ENCODE measurements at places on chromosomes 16 and 17. TPM values are rescaled to one million over a fixed set of nuclear protein-coding genes. Genes with fewer than 3 reads are reported as not detected.
A peak's percentile ranks its signal among the peaks of the same experiment; 100 is the strongest.

DNA sequence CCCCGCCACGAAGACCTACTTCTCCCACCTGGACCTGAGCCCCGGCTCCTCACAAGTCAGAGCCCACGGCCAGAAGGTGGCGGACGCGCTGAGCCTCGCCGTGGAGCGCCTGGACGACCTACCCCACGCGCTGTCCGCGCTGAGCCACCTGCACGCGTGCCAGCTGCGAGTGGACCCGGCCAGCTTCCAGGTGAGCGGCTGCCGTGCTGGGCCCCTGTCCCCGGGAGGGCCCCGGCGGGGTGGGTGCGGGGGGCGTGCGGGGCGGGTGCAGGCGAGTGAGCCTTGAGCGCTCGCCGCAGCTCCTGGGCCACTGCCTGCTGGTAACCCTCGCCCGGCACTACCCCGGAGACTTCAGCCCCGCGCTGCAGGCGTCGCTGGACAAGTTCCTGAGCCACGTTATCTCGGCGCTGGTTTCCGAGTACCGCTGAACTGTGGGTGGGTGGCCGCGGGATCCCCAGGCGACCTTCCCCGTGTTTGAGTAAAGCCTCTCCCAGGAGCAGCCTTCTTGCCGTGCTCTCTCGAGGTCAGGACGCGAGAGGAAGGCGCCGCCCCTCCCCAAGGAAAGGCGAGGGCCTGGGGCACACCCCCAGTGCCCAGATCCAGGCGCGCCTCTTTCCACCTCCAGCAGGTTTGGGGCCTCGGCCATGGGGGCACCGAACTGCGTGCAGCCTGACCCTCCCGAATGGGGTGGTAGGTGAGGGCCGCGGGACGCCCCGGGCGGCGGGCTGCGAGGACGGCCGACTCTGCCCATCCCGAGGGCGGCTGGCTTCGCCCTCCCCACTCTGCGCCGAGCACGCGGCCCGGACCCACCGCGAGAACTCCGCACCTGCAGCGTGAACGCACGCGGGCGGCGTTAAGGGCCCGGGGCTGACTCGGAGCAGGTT lies 664 bp downstream of the HBQ1 start:
- no peak for DNase-seq

DNA sequence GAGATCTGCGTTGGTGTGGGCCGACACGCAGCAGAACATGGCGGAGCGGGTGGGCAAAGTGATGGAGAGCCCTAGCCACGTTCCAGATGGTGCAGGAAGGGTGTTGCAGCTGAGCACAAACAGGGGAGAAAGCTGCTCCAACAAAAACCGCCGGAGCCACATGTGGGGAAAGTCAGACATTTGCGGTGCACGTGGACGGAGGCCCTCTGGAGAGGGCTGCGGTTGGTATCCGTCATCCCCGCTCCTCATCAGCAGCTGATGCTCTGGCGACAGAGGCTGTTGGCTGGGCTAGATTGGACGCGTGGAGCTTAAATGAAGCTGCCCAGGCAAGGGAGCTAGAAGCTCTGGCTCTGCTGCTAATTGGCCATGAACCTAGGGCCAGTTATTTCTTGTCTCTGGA lies 43.5 kb upstream of the ADCY9 start:
- no peak for DNase-seq

GRCh38 chr16:58460219-58460610 lies 39.7 kb upstream of the NDRG4 start:
- DNase-seq, result no peak

GRCh38 chr16:154217-155030 lies 2.0 kb downstream of the HBZ start:
- no peak for DNase-seq

GRCh38 chr16:49696414-49697101 lies 159.4 kb downstream of the ZNF423 start:
- no peak for DNase-seq

GRCh38 chr16:3444032-3444388 lies 530 bp downstream of the NAA60 start:
- DNase-seq, result peak; percentile 38

Gene CDK5R1
- polyA plus RNA-seq, result 0.32 TPM

- DNase-seq, result no peak
Observed at GRCh38 chr17:44396946-44397345, 7.5 kb upstream of the ITGA2B start.

DNA sequence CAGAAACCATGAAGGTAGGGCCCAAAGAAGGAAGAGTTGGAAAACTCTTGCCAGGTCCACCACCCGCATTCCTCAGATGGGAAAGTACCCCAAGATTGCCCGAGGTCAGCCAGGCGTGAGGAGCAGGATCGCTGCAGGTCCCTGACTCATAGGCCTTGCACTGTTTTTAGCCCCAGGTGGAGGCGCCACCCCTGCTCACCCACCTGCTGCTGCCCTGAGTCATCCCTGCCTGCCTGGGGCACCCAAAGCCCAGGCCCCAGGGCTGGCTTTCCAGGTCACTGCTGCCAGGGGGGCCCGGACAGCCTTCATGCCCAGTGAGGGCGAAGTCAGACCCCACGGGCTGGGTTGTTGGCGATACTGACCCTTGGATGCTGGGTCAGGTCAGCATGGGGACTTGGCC lies 100.9 kb downstream of the AMFR start:
- no peak for DNase-seq

DNA sequence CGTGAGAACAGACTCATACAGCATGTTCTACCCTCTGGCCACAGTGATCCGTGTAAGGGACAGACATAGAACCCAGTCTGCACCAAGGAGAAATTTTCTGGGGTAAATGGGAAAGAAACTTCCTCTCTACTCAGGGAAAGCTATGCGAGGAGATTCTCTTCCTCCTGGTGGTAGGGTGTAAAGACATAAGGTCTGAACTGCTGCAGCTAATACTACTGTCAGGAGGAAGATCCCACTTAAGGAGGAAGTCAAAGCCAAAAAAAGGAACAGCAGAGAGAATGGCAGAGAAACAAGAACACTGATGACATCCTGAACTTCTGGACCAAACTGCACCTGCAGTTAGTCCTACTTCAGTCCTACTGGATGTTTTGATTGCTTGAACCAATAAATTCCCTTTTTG lies 7.1 kb upstream of the TM4SF5 start:
- no peak for DNase-seq

Gene ELAC2
- 41.0 TPM for polyA plus RNA-seq

DNA sequence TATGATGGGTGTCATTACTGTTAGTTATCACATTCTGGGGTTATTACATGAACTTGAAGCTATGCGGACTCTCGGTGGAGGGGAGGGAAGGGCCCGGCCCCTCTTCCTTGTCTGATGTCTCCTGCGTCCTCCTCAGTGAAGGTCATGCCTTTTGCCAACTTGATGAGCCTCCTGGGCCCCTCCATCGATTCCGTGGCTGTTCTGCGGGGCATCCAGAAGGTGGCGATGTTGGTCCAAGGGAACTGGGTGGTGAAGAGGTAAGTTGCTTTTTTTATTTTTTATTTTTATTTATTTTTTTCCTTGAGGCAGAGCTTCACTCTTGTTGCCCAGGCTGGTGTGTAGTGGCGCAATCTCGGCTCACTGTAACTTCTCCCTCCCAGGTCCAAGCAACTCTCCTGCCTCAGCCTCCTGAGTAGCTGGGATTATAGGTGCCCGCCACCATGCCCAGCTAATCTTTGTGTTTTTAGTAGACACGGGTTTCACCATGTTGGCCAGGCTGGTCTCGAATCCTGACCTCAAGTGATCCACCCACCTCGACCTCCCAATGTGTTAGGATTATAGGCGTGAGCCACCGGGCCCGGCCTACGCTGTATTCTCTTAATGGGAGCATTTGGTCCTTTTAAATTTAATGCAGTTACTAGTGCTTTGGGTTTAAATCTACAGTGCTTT lies 21.6 kb downstream of the POLR3E start:
- no peak for DNase-seq

DNA sequence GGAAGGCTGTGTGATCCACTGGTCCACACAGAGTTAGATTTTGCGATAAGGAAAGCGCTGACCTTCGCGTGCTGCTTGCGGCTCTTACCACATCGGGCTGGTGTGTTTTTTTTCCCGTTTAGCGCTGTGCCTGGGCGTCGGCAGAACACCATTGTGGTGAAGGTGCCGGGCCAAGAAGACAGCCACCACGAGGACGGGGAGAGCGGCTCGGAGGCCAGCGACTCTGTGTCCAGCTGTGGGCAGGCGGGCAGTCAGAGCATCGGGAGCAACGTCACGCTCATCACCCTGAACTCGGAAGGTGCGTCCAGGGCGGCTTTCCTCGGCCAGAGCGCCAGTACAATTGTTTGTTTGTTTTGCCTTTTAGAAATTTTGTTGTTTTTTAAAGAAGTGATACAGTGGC lies 54.7 kb downstream of the BANP start:
- DNase-seq, result no peak

Gene MYH8
- not detected for polyA plus RNA-seq

DNA sequence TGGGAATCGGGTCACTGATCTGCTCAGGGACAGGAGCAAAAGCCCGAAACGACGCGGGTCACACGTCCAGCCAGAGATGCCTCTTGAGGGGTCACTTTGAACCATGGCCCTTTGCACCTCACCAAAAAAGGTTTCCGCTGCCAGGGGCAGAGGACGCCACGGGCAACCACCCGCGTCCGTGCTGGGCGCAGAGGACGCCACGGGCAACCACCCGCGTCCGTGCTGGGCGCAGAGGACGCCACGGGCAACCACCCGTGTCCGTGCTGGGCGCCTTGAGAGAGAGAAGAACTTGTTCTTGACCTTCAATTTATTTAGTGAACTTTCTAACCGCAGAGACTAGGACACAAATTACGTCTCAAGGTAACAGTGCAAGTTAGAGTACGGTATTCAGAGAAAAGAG lies 35.5 kb downstream of the TIMM22 start:
- no peak for DNase-seq

DNA sequence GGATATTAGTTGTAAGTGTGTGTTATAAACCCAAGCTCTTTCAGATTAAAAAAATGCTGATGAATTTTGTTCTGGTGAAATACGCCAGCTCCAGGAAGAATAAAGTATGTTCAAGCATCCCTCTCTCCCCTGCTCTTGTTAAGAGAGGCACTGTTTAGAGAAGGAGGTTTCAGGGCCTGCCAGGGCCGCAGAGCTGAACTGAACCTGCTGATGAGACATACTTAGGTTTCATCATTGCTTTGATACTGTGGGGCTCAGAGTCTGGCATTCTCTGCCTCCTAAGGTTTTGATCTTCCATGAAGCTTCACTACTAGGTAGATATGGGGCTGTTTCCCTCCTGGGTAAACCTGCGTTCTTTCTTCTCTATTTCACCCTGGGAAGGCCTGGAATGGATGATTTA lies 175.3 kb upstream of the FAM20A start:
- no peak for DNase-seq

DNA sequence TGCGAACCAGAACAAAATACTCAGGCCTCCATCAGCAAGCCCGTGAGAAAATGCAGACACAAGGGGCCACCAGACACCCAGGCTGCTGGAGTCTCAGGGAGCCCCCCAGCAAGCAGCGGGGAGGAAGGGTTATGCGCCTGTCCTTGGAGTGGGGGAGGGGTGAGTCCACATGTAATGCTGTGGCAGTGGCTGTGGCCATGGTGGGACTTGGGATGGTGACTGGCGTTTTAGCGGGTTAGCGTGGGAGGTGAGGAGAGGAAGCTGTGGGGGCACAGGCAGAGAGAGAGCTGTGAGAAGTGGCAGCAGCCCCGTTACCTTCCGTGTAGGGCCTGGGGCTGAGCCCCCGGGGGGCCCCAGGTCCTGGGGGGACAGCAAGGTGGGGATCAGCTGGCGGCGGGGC lies 58.3 kb downstream of the SRCIN1 start:
- no peak for DNase-seq

DNA sequence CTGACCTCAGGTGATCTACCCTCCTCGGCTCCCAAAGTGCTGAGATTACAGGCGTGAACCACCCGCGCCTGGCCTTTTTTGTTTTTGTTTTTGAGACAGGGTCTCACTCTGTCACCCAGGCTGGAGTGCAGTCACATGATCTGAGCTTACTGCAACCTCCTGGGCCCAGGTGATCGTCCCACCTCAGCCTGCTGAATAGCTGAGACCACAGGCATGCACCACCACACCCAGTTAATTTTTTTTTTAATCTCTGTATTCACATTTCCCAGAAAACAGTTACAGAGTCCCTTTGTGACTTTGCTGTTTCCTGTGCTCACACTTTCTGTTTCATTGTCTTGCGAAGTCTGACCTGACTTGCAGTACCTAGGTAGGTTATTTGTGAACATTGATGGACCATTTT lies 2.7 kb downstream of the CLUAP1 start:
- DNase-seq, result no peak

DNA sequence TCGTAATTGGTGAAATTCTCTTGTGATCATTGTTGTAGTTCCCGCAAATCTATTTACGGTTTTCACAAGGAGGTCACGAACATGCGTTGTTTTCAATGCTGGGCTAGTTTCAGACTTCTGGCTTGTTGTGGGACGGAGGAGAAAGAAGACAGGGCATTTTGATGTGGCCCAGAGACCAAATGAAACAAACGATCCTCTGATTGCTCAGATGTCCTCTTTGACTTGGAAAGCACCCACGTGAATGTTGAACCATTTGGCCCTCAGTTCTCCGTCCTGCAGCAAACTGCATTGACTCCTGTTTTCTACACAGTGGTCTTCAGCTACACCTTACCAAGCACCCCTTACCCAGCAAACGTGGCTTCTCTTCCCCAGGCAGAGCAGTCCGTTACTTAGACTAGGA lies 391.0 kb downstream of the WWOX start:
- DNase-seq, result no peak

DNA sequence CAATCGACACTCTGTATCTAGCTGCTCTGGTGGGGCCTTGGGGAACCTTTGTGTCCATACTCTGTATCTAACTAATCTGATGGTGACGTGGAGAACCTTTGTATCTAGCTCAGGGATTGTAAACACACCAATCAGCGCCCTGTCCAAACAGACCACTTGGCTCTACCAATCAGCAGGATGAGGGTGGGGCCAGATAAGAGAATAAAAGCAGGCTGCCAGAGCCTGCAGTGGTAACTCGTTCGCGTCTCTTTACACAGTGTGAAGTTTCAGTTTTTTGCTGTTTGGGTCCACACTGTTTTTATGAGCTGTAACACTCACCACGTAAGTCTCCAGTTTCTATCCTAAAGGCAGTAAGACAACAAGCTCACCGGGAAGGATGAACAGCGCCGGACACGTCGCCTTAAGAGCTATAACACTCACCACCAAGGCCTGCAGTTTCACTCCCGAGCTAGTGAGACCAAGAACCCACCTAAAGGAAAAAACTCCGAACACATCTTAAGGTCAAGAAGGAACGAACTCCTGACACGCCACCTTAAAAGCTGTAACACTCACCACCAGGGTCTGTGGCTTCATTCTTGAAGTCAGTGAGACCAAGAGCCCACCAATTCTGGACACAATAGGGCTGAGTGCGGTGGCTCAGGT lies 64.6 kb downstream of the KPNA2 start:
- DNase-seq, result no peak

DNA sequence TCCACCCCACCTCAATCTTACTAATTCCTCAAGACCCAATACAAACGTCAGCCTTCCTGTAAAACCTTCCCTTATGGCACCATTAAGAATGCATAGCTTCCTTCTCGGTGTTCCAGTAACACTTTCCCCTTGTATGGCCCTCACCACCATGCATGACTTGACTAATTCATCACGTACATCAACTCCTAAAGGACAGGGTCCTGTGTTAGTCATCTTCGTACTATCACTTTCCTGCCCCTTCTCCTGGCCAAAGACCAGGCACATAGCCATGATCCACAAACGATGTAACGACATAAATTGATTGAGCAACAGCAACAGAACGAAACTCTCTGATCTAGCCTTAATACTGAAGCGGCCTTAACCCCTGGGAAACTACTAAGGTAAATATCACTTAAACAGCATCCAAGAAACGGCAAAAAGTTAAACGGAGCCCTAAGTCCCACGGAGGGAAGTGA lies 612 bp downstream of the PSMD12 start:
- no peak for DNase-seq

GRCh38 chr17:37160944-37161343 lies 212.2 kb downstream of the AATF start:
- no peak for DNase-seq
